CD4-positive, alpha-beta T cell treated with Interleukin-12 subunit alpha and Interleukin-12 subunit beta, for 1 hour (primary cell): ENCODE measurements at places on chromosomes 2 and 18.

GRCh38 chr2:176461098-176461808, 192.0 kb downstream of the MTX2 start:
- no peak for DNase-seq

GRCh38 chr2:233779722-233780121, 1.6 kb downstream of the MROH2A start:
- no peak for DNase-seq

- no peak for DNase-seq
These were observed 114.7 kb upstream of the STON1 start for GRCh38 chr2:48414980-48415835.

DNA sequence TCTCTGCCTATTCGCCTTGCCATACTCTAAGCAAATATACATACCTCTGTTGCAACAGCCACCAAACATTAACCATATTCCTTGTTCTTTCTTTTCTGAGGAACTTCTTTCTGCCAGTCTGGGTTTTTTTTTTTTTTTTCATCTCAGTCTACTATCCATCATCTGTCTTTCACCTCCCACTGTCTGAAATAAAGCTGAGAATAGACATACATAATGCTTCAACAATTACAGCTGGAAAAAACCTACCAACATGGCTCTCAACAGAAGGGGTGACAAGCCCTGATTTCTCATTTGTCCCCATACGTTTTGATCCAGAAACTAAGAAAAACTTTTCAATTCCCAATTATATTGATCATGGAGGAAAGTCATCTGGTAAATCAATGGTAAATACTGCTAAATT, 728.8 kb upstream of the POU3F3 start:
- no peak for DNase-seq

DNA sequence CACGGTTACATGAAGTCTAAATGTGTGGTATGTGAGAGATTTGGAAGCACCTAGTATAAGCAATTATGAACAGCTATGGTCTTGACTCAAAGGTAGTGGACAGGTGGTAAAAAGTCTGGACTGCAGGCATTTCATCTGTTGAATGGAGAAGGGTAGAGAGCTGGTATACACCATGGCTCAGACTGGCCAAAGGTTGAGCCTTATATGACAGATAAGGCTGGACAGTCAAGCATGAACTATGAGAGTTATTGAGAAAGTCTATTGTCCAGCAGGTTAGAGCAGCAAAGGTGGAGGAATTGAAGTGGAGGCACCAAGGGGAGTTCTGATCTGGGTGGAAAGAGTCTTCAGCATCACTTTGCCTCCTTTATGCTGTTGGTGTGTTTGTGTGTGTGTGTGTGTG, 346.7 kb upstream of the SLC14A2 start:
- DNase-seq: no peak

DNA sequence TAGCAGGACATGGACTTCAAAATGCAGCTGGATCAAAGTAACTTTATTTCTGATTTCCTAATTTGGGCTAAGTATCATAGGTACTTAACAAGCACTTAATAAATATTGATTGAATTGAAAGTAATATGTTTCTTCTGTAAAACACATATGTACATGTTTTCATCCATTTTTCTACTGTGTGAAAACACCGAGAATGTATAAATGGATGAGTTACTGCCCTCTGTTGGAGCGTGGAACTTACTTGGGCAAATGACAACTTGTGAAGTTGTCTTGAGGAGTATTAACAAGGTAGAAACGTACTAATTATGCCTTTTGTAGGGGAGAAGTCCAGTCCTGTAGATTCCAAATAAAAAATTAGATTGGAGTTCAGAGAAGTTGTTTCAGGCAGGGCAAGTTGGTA, 87.2 kb downstream of the PHLPP1 start:
- DNase-seq: no peak

GRCh38 chr18:59478591-59478990, 119.5 kb upstream of the LMAN1 start:
- no peak for DNase-seq

DNA sequence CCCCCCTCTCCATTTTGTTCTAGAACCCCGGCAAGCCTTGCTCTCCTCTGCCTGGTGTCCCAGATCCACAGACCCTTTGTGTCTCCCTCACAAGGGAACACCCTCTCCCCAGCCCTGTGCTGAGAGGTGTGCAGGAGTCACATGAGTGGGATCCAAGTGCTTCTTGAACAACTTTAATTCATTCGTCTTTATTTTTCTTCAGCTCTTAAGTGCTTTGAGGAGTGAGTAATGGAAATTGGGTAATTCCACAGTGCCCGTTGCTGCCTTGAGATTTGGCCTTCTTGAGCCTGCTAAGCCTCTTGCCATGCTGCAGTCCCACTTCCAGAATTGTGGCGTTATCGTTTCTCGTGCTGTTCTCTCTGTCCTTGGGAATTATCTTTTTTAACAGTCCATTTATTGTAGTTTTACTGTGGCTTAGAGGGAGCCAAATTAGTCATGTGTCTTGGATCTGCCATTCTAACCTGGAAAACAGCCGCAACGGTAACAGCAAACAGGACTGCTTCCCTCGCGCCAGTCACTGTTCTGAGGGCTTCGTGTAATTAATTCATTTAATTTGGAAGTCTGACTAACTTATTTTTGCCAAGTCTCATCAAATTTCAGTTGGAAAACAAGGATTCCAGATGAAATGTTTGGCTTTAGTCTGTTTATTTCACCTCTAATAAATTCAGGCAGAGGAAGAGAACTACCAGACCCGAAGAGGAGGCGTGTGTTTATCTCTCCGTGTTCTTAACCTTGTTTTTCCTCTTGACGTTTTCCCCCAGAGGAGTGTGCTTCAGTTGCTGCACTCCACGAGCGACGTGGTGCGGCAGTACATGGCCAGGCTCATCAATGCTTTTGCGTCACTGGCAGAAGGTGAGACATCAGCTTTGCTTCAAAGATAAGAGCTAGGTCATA, 72.0 kb downstream of the ARMC9 start:
- no peak for DNase-seq

- no peak for DNase-seq
These were observed 334.1 kb upstream of the MYT1L start for GRCh38 chr2:2664989-2665833.

DNA sequence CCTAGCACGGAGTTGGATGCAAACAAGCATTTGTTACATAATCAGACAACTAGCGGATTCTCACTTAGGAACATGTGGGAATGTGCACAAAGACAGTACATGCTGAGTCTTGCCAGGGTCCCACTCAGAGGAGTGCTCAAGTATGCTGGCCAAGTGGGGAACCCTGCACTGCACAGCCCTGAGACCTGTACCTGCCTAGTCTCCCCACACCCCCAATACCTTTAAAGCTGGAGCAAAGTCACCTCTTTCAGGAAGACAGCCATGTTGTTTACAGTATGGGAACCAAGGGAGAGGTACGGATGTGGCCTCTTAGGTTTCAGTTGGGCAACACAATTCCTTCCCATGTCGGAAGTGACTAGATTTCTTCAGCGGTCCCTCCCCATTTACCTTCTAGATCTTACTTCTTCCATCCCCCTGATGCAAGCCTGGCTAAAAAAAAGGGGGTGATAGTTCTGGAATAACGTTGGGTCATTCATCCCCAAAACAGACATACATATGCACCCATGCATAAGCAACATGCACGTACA, 10.7 kb downstream of the CXCR1 start:
- no peak for DNase-seq

- DNase-seq: no peak
These were observed 413.0 kb upstream of the MEX3C start for GRCh38 chr18:51610481-51610880.

DNA sequence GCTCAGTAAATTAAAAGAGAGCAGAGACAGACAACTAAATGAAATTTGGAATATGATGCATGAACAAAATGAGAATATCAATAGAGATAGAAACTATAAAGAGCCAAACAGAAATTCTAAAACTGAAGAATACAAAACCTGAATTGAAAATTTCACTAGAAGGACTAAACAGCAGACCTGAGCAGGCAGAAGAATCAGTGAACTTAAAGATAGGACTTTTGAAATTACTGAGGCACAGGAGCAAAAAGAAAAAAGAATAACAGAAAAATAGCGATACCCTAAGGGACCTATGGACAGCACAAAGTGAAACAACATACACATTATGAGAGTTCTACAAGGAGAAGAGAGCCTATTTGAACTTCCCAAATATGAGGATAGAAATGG, 41.6 kb downstream of the UNC50 start:
- no peak for DNase-seq

GRCh38 chr2:237879991-237880560, 20.7 kb downstream of the RAMP1 start:
- DNase-seq: no peak

DNA sequence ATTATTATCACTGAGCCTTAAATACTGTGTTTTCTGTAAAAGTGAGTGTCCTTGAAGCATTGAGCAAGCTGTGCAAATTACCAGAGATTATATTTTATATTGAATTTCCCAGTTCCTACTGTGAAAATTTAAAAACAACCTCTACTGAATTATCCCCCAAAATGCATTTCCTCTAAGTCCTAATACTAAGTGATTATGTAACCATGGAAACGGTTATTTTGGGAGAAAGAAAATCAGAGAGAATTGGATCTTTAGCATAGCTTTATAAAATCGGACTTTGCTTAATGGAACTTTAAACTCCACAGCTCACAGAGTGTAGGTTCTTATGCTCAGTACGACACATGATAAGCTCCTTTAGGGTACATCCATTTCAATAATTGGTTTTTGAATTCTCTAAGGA, 19.3 kb upstream of the CHMP1B start:
- DNase-seq: no peak

- no peak for DNase-seq
These were observed 15.8 kb downstream of the PTPN18 start for GRCh38 chr2:130371723-130372054.

- no peak for DNase-seq
These were observed 323.4 kb downstream of the CDH19 start for GRCh38 chr18:66280470-66280869.

DNA sequence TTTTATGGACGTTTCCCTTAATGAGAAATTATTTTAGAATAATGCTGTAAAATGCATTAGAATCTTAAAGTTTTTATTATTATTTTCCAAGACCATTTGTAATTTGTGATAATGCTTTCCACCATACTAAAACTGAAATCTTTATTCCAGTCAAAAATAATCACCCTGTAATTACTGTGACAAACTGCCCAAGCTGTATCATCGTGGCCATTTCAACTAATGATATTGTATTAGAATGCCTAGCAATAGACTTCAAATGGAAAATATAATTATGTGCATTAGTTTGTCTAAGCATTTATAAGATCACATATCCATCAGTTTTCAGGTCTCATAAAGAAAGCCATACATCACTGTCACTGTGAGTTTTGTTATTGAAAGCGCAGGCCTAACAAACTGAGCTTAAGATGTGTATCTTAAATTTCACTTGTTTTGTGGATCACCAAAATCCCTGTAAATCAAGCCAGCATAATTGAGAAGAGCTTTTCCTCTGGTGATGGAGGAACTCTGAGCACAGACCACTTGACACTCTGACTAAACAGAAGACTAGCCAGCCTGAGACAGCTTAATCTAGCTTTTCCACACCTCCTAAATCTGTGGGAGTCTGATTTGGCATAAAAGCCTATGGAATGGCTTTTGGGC, 1312.2 kb upstream of the ACVR2A start:
- no peak for DNase-seq

DNA sequence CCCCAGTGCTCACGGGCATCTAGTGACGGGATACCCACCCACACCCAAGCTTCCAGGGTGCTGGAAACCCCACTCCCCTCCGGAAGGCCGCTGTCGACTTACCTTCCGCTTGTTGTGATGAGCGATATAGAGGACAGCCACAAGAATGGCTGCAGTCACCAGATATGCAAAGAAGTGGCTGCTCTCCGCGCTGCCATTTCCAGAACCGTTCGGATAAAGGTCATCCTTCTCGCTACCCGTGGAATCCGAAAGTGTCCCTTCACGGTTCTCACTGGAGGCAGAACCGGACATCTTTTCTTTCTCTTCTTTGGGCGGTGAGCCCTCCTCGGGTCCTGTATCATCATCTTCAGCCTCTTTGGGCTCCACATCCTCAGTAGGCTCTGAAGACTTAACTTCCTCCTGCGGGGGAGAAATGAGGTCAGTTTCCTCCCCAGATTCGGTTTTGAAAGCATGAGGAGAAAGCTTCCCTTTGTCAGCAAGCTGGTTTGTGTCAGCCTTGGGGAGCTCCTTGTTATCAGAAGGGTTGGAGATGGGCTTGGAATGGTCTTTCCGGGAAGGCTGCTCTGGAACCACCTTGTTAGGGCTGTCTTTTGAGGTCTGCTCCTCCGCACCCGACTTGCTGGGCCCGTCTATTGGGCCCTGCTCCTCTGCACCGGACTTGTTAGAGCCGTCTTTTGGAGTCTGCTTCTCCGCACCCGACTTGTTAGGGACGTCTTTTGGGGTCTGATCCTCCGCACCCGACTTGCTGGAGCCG, 1.2 kb downstream of the TGOLN2 start:
- peak; percentile 56 for DNase-seq

GRCh38 chr18:58788470-58788869, 76.2 kb upstream of the ZNF532 start:
- no peak for DNase-seq

DNA sequence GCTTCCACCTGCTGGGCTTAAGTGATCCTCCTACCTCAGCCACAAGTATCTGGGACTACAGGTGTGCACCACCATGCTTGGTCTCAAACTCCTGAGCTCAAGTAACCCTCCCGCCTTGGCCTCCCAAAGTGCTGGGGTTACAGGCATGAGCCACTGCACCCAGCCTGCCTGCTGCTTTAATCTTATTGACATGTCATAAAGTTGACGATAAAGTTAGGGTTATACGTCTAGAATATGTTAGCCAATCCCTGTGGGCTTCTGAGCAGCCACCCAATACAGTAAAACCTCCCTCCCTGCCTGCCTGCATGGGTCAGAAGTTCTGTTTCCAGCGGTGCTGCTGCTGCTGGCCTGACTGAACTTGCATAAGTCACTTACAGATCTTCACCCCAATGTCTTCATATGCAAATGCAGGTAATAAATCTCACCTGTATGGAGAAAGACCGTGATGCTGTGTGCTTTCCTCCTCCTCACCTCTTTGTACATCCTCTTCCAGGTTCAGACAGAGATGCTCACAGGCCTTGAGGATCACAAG, 30.1 kb downstream of the TGIF1 start:
- no peak for DNase-seq

DNA sequence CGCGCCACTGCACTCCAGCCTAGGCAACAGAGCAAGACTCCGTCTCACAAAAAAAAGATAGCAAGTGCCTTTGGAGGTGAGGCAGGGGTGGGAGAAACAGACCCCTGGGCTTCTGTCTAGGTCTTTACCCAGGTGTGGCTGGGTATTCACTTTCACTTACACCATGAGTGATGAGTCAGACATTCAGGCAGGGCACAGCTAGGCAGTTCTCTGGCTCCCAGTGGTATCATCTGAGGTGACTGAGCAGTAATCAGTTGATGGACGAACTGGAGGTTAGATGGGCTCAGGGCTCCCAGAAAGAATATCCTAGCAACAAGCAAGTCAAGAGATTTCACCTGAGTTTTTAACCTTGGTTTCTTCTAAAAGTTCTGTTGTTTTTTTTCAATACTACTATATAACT, 107.0 kb upstream of the RAB6C start:
- no peak for DNase-seq

- no peak for DNase-seq
These were observed 3.0 kb upstream of the SP9 start for GRCh38 chr2:174331595-174332216.
